ENCODE measurements at places on chromosomes 5 and 9.

- no peak for DNase-seq
Measured at GRCh38 chr9:104658496-104659195, 35.7 kb upstream of the OR13D1 start.

DNA sequence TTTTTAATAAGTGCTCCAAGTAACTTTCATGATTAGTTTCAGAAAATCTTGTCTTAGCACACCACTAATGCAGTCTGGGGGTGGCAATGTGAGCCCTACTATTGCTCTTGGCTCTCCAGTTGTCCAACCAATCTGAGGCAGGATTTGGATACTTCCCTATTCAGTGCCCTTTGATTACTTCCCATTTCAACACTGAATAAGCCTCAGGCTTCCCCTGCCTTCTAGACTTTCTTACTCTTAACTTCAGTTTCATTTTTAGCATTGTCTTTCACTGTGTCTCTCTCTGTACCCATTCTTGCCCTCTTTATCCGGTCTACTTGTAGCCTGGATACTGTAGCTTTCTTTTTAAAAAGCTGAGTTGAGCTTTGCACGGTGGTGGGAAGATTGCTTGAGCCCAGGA, 186.1 kb downstream of the C9orf152 start:
- no peak for DNase-seq

- no peak for DNase-seq
Measured at GRCh38 chr5:169150108-169150507, 150.8 kb downstream of the SLIT3 start.

- no peak for DNase-seq
Measured at GRCh38 chr9:6237267-6237666, 21.7 kb downstream of the IL33 start.

DNA sequence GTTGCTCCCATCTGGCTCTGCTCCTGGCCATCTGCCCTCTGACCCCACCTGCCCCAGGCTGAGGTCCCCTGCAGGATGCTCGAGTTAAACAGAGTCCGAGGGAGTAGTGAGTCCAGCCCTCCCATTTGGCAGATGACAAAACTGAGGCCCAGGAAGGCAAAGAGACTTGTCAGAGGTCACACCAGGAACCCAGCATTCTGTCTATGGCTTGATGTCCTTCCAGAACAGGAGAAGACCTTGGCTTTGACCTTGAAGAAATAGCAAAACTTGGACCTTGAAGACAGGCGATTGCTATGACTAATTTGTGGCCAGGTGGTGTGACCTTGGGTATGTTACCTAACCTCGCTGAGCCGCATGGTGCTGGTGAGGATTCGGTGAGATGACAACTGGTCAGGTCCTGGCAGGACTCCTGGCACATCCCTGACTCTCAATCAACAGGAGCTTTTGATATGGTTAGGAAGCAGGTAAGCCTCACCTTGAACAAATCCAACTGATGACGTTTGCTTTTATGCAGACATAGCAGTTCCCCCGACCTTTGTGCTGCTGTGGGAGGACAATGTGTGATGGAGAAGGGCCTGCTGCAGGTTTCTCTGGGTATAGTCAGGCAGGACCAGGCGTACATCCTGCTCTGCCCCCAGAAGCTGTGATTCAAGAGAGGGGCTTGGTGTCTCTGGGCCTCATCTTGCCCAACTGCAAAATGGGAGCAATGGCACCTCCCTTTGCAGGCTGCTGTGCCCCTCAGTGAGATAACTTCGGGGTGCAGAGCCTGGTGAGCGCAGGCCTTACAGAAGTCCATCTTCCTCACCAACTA, 198.7 kb downstream of the C9orf50 start:
- no peak for DNase-seq

GRCh38 chr5:181164076-181164952, 16.9 kb downstream of the OR2V2 start:
- DNase-seq: no peak

DNA sequence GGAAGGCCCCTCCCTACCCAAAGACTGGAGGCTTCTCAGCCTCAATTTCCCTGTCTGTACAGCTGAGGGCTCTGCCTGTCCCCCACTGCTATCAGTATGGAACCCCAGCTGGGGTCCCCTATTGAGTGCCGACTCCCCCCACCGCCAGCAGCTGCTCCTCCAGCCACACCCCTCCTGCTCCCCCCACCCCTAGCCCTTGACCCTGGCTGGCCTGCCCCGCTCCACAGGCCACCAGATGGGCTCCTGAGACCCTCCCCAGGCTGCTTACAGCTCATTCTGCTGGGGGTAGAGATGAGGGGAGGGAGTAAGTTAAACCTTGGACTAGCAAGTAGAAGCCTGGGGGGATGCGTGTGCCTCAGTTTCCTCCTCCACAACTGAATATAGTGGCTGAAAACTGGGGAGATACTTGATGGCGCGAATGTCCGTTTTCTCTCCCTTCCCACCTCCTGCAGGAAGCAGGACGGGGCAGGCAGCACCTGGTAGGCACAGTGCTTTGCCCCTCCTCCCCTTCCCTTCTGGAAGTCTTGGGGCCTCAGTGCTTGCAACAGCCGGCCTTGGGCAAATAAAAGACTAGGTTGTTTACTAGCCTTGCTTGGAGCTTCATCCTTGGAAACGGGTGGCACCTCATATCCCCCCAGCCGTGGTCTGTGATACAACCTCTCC, 19.1 kb downstream of the URM1 start:
- DNase-seq: no peak

DNA sequence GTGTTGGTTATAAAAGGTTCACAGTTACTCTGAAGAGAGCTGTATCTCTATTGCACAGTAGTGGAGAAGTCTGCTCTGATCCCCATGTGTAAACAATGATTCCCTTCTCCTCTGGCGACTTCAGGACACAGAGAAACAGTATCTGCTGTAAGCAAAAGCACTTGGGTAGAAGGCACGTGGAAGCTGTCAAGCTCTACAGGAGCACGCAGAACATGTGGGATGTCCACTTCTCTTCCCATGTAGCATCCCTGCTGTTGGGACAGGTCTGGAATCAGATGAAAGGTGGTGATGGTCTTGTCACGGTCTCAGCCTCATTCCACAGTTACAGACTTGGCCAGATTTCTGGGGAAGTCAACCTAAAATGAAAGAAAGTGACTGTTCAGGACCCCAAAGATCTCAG, 9.4 kb upstream of the MAPK9 start:
- DNase-seq: no peak
